Activated CD4-positive, CD25-positive, alpha-beta regulatory T cell treated with anti-CD3 and anti-CD28 coated beads, Interleukin-2, amount 50 U/mL, for 16 hours (primary cell): ENCODE measurements at places on chromosomes 11 and 22.

DNA sequence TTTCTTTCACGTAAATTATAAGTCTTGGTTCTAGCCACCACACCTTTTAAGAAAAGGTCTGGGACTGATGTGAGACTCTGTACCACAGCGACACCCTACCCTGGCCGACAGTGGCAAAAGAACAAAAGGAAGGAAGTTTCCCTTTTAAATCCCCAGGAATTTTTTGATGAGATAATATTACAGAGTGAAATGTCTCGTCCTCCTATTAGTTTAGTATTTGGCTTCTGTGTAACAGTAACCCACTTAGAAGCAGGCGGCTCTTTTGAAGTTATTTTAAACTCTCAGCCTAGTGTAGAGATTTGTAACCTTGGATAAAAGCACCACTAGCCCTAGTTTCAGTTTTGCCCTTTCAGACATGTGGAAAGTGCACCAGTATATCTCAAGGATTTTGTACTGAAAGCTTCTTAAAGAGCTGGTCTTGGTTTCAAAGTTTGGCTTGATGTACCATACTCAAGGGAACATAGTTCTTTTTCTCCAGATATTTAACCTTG lies 84.1 kb downstream of the C22orf31 start:
- DNase-seq = no peak

- no peak for DNase-seq
Observed at GRCh38 chr11:37248145-37248544, 650.1 kb upstream of the RAG2 start.

DNA sequence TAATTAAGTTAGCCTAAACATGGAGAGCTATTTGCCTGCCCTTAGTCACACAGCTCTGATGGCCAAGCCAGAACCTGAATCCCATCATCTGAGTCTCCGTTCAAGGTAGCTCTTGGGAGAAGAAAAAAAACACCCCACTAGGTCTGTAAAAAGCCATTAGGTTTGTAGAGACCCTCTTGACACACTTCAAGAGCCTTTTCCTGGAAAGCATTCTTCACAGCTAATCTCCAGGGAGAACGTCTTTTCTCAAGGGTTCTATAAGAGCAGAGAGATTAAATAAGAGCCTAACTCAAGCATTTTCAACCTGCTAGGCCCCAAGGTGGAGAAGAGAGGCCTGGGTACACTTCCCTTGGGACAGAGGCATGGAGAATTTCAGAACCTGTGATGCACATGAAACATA lies 61.6 kb upstream of the NAV2 start:
- no peak for DNase-seq

- peak; percentile 46 for DNase-seq
Observed at GRCh38 chr11:67484847-67485311, 2.1 kb downstream of the AIP start.

DNA sequence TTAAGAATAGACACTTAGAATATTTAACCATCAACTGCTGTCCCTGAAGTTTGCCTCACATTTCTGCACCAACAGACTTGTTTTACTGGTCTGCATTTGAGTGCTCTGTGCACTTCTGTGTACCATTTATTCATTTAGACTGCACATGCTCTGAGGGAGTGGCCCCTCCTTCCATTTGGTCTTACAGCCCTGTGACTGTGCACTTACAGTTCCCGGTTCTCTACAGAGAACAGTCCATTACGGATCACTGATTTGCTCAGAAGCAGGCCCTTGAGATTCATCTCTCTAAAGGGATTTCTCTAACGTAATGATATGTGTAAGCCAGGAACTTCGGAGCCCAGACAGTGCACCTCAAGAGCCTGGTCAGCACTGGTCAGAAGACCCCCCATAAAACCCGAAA lies 247.3 kb upstream of the BLID start:
- no peak for DNase-seq

- no peak for DNase-seq
Observed at GRCh38 chr11:16080688-16081381, 275.5 kb downstream of the SOX6 start.

GRCh38 chr11:125784678-125785077 lies 3.2 kb upstream of the PATE3 start:
- no peak for DNase-seq

DNA sequence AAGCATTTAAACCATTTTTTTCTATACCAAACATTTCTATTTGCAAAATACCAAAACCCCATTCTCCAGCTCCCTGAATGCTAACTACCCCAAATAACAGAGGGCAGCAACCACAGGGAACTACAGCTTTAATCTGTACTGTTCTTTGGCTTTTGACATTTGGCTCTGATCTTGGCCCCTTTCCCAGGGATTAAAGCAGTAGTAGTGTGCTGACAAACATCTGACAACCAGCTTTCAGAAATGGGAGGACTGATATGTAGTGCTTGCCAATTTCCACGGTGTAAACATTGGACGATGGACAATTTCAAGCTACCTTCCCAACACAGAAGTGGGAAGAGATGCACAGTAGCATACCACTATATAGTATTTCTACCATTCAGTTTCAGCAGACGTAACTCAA lies 88.4 kb upstream of the TEAD1 start:
- DNase-seq = no peak

GRCh38 chr22:42697542-42698013 lies 23.1 kb downstream of the A4GALT start:
- DNase-seq = no peak

- no peak for DNase-seq
Observed at GRCh38 chr11:8593935-8594909, at the start of gene STK33. STK33 (minus strand) TSS chr11:8594228; CDS start chr11:8474905, 119,323 bp downstream.

DNA sequence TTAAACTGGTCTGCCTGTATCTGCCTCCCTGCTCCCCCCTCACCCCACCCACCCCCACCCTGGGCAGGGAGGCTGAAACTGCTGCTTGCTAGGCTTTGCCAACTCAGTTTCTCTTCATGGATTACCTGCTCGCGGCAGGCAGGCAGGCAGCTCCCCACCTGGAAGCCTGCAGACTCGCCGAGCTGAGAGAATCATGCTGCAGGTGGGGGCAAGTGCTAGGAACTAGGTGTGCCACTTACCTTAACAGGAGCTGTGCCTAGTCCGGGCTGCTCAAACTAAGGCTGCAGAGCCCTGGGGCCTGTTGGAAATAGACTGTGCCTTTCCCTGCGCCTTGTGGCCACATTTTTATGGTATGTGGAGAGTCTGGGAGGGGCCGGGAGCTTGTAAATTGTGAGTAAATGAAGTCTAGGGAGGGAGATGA lies 30.3 kb downstream of the MARK2 start:
- no peak for DNase-seq

DNA sequence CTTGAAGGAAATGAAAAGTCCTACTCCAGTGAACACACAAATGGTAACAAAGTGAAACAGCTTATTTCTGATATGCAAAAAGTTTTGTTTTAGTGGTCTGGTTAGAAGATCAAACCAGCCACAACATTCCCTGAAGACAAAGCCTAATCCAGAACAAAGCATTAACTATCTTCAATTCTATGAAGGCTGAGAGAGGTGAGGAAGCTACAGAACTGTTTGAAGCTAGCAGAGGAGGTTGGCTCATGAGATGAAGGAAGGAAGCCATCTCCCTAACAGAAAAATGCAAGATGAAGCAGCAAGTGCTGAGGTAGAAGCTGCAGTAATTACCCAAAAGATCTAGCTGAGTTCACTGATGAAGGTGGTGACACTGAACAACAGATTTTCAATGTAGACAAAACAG lies 168.4 kb downstream of the IGLL1 start:
- DNase-seq = no peak

DNA sequence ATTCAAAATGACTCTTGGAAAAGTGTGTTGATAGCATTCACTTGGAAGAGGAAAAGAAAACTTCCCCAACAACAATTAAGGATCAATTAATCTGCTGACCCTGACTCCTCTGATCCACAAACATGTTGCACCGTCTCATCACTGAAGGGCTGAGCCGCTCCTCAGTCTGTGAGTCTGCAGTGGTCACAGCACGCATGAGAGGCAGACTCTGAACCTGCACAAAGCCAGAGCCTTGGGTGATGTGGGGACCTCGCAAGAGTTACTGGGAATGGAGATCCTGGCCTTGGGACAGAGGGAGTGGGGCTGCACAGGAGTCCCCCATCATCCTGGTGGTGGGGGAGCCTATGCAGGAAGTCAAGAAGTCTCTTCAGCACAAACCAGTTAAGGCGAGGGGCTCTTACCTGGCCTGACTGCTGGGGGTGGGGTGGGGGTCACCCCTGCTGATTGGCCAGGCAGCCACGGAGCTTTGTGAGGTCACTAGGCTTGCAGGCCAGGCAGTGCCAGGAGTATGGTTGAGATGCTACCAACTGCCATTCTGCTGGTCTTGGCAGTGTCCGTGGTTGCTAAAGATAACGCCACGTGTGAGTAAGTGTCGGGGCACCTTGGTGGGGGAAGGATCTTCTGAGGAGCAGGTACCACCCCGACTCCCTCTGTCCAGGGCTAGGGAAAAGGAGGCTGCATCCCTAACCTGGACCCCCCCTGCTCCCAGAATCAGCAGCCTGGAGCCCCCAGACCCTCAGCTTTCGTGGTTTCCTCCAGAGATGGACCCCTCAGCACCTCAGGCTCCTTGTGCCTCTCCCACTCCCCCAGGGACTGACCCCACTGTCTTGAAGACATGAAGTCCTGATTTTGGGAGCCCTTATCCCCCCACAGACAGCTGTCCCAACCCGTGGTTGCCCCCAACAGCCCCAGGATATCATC lies at the start of gene ACR:
Gene ACR (plus strand): TSS at position 477 of the 921 bp plus-strand sequence. CDS start 32 bp downstream, at position 509.
- DNase-seq = no peak

DNA sequence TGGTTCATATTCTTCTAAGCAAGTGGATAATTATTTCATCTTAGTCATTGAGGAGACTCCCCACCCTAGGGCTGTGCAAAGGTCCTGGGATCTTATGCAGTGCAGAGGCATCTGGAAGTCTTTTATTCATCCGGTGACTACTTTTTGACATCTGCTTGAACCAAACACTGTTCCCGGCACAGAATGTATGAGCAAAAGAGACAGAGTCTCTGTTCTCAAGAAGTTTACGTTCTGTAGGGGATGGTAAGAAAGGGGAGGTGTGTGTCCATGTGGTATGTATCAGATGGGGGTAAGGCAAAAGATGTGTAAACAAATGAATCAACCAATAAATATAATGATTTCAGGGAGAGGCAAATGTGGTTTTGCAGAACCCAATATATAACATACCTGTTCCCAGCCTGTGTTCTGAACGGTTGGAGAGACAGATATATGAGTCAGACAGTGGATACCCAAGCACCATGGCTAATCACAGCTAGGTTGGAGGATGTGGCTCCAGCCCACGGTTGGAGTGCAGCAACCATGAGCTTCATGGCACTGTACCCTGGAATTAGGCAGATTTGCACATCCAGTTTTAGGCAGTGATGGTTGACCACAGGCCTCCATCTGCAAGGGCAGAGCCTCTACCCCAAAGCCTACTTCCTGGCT lies 75.1 kb upstream of the CADM1 start:
- DNase-seq = no peak

DNA sequence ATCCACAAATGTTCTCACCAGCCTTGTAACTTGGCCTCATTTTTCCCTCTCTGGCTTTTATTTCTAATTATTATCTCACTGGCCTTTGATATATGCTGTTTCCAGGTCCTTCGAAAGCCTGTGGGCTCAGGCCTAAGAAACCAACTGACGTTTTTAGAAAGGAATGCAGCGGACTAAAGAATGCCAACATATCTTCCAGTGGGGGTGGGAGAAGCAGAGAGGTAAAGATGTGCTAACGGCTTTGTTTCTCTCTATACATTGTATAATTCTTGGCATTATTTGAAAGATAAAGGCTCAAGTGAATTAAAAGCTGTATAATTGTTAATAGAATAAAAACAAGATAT lies 28.2 kb downstream of the OR6Q1 start:
- DNase-seq = no peak

- DNase-seq = no peak
Observed at GRCh38 chr22:28882545-28882877, 861 bp upstream of the ZNRF3 start.

DNA sequence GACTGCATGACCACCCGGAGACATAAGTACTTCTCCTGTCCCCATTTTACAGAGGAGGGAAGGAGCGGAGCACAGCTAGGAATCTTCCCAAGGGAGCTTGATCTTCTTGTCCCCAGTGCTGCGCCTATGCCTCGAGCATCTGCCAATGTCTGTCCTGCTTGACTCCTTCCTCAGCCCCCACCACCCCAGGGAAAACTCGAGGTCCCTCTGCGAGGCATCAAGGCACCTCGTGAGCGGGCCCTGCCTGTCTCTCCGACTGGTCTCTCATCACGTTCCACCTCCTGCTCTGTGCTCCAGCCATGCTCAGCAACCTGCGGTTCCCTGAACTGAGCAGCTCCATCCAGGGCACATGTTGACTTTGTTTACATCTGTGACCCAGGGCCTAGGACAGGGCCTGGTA lies 2.5 kb downstream of the NCF4 start:
- no peak for DNase-seq

DNA sequence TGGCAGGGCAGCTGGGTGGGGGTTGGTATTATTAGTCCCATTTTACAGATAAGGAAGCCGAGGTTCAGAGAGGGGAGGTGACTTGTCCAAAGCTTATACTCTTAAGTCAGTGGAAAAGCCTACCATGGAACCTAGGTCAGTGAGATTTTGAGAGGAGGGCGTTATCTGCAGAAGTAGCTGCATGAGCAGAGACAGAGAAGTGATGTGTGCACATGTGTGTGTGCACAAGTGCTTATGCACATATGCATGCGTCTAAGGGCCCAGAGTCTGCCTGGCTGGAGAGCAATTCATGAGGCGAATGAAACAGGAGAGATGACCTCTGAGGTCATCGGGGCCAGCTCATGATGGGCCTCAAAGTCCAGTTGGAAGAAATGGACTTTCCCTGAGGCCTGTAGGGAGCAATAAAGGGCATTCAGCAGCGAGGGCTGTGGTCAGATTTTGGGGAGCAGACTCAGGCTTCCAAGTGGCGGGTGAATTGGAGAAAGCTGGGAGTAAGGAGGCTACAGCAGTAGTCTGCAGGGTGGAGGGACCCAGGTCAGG lies 8.2 kb downstream of the PLEKHB1 start:
- no peak for DNase-seq

DNA sequence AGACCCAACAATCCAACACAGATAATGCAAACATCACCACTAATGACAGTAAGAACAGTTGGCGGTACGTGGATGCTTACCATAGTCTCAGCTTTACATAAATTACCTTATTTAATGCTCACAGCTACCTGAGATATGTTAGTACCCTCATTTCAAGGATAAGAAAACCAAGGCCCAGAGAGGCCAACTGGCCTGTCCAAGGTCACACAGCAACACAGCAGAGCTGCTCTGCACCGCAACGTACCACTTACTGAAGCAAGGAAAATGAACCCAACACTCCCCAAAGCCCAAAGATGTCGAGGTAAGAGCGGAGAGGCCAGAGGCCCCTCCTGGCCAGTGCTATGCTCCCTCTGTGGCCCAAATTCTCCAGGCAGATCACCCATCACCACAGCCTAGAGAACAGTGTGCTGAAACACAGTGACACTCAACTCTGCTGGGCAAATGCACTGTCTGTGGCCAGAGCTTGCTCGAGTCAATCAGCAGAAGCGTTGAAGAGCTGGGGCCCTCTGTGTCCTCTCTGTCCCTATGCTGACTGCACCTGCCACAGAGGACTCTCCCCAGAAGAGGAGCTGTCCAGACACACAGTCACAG lies 14.0 kb downstream of the SHANK2 start:
- DNase-seq = no peak

DNA sequence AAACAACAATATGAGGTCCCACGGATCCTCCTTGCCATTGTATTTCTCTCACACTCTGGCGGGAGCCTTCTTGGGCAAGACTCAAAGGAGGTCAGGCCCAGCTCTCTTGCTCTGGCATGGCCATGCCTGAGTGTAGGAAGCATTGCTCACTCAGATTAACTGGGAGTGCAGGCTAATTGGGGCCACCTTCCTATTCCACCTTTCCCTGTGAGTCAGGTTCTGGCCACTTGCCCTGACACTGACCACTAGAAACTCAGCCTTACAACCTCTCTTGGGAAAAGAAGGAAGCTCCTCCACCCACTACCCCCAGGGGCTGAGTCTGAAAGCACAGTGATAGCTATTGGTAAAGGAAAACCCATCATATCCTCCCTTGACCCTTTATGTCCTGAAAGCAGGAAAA lies 121.8 kb upstream of the NTM start:
- DNase-seq = no peak
